Neural progenitor cell (in vitro differentiated cells): ENCODE measurements at places on chromosomes 5 and 9.

- no peak for DNase-seq
Observed at GRCh38 chr9:2967766-2968165, 123.9 kb upstream of the PUM3 start.

- DNase-seq = no peak
Observed at GRCh38 chr9:17588395-17588794, 9.5 kb downstream of the SH3GL2 start.

- no peak for DNase-seq
Observed at GRCh38 chr5:88881571-88881971, 1.4 kb downstream of the MEF2C start.

DNA sequence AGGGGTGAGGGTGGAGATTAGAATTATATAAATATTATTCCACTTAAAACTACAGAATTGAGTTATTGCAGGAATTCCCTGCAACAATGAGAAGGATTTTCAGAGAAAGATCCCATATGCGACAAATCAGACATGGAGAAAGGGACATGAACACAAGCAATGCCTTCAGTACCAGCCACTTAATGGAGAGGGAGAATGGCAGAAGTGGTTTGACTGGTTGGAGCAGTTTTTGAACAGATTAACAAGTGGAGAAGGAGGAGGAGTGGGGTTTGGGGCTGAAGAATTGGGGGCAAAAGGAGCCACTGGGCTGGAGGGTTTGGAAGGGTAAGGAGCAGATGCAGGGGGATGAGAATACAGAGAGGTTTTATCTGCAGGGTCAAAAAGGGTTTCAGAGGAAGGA lies 620.9 kb upstream of the PTPRD start:
- DNase-seq = no peak

GRCh38 chr9:133904346-133905090 lies 87.6 kb downstream of the VAV2 start:
- DNase-seq = no peak

DNA sequence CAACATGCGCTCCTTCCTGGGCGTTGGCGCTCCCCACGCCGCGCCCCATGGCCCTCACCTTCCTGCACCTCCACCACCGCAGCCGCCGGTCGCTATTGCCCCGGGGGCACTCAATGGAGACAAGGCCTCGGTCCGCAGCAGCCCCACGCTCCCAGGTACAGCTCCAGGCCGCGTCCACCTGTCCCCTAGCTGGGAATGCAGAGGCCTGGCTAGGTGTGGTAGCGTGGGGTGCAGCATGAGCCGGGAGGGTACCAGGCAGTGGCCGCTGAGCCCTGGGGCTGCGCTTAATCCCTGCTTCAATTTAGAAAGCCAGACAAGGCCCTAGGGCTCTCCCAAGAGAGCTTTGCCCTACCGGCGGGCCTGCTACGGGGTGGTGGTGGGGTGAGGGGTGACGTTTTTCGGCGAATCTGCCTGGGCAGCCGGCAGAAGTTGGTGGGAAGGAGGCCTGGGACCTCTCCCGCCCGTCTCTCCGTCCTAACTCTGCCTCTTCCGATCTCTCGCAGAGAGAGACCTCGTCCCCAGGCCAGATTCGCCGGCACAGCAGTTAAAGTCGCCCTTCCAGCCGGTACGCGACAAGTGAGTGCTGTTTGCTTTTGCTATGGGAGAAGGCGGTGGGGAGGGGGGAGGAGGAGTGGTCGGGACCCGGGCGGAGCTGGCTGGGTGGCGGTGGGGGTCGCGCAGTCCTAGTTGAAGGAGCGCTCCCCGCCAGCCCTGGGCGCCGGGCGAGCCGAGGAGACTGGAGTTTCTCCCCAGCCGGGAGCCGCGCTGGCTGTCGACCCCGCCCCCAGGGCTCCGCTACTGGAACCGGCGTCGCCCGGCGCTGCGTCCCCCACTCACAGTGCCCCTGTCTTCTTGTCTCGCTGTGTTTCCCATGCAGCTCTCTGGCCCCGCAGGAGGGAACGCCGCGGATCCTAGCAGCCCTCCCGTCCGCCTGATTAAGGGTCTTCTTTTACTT lies 4.8 kb downstream of the IRX1 start:
- DNase-seq = peak; percentile 88

DNA sequence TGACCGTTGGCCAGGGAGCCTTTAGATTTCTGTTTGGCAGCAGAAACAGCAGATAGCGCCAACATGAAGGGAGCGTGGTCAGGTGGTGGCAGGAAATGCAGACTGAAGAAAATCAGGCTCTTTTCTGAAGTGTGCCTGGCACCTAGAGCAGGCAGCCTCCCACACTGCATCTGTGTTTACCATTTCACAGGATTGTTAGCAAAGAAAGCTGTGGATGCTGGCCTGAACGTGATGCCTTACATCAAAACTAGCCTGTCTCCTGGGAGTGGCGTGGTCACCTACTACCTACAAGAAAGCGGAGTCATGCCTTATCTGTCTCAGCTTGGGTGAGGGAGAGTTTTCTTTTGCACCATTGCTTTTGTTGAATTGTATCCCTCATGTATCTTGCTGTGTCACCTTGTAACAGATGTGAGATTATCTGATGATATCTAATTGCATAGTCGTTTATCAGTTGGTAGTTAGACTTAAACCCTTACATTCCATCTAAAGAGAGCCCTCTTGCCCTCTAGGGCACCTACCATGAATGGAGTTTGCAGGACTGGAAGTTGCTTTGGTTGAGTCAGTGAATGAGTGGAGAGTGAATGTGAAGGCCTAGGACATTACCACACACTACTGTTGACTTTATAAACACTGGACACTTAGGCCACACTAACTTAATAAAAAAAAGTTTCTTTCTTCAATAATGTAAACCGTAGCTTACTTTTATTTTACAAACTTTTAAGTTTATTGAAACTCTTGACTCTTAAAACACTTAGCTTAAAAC lies 42.8 kb downstream of the ACO1 start:
- DNase-seq = no peak

DNA sequence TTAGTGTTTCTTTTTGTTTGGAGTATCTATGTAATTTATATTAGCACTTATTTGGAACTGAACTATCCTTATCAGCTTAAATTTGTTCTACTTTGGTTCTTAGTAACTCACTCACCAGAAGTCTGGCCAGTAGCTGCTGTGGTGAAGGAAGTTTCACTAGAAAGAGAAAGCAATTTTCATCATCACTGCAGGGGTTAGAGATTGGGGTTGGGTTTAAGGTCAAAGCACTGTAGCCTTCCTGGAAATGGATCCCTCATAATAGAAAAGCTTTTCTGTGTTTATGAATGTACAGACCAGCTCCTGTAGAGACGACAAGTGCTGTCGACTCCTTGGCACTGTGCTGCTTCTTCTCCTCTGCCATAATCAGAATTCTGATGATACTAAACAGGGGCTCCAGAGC lies 22.2 kb downstream of the MROH2B start:
- DNase-seq = no peak

- DNase-seq = no peak
Observed at GRCh38 chr9:10080012-10080411, 532.8 kb downstream of the PTPRD start.

DNA sequence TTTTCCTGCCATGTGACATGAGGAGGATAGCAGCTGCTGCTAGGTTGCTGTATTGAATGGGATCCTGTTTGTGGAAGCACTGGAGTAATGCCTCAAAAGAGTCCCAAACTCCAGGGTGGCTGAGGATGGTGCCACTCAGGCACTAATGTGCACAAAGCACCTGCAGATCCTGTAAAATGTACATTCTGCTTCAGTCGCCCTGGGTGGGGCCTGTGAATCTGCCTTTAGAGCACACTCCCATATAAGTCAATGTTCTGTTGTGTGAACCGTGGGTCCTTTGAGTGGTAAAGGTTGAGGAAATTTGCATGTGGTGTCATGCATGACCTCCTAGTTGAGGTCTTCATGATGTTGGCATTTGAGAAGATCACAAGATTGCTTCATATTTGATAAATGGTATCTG lies 31.6 kb upstream of the ANKRD18A start:
- DNase-seq = no peak

- no peak for DNase-seq
Observed at GRCh38 chr9:109910671-109911518, 130.9 kb downstream of the PALM2AKAP2 start.

DNA sequence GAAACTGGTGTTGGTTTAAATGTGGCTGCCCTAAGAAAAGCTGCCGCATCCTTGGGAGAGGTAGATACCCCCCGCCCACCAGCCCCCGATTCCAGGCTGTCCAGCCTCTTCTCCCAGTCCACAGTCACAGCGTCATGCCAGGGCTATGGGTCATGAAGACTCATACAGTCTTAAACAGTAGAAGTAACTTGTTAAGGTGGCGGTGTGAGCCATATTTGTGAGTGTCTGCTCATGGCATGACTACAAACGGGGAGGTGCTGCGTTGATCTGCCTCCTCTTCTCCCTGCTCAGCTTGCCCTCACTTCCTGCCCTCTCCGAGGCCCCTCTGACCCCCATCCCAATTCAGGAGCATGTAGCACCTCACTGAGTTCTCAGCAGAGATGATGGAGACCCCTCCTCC lies 20.8 kb downstream of the FGD3 start:
- no peak for DNase-seq

DNA sequence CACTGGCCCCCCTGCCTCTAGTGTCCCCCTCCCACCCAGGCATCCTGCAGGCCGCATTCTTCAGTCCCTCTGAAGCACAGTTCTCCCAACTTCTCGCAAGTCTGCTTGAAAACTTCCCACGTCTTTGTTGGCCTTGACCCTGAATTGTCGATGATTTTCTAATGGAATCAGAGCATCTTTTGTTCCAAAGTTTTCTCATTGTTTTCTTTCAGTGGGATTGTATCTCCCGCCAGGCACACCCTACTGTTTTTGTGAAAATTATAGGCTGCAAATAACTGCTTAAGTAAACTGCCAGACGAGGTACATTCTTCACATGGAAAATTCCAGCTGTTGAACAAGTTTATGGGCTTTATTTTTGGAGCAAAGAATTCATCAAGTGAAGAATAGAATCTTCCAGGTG lies 122.6 kb upstream of the SLC25A48 start:
- no peak for DNase-seq

DNA sequence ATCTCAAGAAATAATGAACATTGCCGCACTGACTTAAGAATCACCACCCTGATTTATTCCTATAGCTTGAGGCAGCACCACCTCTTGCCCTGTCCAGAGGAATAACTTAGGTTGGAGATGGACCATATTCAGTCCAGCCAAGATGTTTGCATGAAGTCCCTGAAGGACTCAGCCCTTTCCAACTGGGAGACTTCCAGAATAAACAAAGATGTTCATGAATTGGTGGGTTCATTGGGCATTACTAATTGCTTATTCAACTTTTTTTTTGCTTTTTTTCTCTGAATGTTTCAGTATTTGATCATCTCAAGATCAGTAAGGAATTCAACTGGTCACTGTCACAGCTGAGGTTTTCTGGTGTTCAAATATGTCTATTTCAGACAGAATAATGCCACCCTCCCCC lies 470.6 kb downstream of the CCDC171 start:
- DNase-seq = no peak

DNA sequence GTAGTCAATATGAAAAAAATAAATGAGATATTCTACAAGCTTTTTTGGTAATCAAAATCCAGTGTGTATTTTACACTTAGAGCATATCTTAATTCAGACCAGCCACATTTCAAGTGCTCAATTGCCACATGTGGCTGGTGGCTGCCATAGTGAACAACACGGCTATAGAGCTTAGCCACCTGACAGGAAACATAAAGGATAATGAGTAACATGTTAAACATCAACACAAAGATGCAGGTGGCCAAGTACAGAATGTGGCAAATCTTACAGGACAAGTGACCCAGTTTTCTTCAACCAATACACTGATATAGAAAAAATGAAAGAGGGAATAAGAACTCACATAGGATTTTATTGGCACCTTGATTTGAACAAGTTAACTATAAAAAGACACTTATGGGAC lies 61.4 kb downstream of the KIF24 start:
- DNase-seq = no peak

DNA sequence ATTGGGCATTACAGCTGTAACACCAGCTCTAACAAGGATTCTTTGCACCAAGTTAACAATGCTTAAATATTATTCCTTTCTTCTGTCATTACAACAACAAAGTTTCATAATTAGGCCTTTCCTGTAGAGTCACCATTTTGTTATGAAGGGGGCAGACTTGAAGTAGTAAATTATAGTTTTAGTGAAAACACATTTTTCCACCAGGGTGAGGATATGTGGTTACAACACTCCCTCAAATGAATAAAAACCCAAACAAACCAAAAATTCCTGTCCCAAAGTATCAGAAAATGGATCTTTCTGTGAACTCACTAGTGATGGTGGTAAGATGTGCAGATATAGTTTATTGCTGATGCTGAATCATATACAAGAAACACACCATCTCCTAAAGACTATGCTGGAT lies 250.5 kb upstream of the TUT7 start:
- no peak for DNase-seq

DNA sequence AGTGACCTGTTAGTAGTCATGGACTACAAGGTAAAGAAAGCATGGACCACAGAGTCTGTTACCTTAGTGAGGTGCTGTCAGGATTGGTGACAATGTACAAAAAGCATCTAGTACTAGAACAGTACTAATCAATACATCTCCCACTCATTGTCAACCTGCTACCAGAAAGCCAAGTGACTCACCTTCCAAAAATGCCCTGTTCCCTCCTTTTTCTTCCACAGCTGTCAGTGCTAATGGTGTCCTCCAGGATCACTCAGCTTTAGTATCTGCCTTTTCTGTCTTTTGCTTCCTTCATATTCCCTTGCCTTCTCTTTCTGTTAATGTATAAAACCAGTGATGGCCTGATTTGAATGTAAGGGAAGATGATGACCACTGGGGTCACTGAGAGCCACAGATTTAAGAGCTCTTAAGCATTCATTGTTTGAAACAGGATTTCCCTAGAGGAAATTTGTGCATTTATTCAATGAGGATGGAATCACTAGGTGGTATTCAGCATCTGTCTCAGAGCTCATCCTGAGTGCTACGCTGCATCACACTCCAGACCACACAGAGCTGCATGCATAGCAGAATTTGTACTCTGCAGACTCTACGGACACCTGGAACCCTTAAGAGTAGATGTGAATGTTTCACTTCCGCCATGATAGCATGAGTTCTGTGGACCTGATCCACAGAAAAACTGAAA lies 71.0 kb downstream of the SV2C start:
- DNase-seq = no peak

- no peak for DNase-seq
Observed at GRCh38 chr9:127803507-127804352, 1.0 kb downstream of the FPGS start.

- DNase-seq = peak; percentile 72
Observed at GRCh38 chr9:126521089-126521488, 92.6 kb upstream of the LMX1B start.

- DNase-seq = no peak
Observed at GRCh38 chr5:162282191-162282590, 214.6 kb downstream of the GABRG2 start.
